Lung microvascular endothelial cell (primary cell): ENCODE measurements at places on chromosomes 11 and 22.

DNA sequence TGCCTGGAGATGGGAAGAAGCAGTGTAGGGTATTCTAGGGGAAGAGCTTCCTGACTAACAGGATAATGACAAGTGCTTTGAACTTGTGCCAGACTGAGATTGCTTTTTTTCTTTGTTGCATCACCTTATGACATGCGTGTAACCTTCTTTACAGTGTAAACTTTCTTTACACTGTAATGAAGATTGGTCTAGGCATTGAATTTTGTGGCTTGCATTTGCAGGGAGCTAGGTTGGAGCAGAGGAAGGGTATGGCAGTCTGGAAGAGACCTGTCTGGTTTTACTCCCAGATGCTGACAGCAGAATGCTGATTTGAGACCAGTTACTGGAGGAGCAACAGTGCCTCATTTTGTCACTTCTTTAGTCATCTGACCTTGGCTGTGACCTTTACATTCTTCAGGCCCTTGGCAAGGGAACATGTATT lies 5.6 kb downstream of the DDB2 start:
- DNase-seq, result peak; percentile 74

- no peak for DNase-seq
These were observed 6.6 kb upstream of the MMP27 start for GRCh38 chr11:102712137-102712536.

DNA sequence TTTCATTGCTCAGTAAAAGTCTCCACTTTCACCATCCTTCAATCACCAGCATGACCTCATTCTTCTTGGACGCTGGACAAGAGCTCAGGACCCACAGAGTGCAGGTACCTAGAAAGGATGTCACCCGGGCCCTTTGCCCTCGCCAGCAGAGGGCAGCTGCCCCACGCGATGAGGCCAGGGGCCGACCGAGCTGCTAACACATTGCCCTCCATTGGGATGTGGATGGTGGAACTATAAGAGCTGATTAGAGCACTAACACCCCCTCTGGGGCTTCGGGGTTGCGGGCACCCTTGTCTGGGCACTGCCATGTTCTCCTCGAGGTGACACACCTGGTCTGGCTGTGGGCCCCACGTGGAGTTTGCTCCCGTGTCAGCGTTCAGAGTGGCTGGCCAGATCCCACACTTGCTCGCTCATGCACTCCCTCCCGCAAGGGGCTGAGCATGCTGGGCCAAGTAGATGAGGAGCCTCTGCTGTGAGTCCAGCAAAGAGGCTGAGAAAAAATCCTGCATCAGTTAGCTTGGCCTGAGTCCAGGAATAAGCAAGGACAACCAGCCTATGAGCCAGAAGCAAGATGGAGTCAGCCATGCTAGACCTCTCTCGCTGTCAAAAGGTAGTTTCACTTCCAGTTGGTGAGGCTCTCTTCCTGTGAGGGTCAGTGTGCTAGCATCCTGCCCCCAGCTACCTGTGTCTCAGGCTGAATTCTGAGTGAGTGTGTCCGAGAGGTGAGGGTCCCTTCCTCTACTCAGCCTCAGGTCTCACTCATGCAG lies 9.8 kb downstream of the KRTAP5-6 start:
- no peak for DNase-seq

DNA sequence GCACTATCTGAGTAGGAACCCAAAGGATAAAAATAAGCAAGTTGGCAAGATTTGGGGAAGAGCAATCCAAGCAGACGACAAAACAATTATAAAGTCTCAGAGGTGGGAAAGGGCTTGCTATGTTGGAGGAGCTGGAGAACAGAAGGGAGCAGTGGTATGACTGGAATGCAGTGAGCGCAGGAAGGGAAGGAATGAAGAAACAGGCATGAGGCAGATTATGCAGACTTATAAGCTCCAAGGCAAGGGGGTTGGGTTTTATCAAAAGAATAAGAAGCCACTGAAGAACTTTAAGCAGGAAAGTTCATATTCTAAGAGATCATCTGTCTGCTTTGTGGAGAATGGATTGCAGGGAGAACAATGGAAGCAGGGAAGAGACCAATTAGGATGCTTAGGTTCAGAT lies 31.7 kb downstream of the PGM2L1 start:
- peak; percentile 25 for DNase-seq

DNA sequence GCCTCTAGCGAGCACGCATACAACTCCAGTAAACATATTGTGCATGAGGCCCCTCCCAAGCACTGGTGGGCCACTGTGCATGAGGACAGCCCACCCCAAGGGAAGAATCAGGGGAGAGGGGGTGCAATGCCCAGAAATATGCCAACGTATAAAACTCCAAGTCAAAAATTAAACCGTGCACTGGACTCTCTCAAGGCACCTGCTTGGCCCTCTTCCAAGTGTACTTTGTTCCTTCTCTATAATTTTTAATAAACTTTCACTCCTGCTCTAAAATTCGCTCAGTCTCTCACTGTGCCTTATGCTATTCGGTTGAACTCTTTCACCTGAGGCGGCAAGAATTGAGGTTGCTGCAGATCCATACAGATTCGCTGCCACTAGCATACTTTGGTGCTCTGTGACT lies 465.3 kb upstream of the TENM4 start:
- no peak for DNase-seq

- no peak for DNase-seq
These were observed 17.4 kb downstream of the TTLL8 start for GRCh38 chr22:50040717-50041116.
